Stimulated activated CD8-positive, alpha-beta memory T cell treated with anti-CD3 and anti-CD28 coated beads, Interleukin-7, amount 100 ng/mL, for 24 hours (primary cell): ENCODE measurements at places on chromosomes 1 and 21.

- DNase-seq, result no peak
Measured at GRCh38 chr1:208988811-208989222, 594.7 kb upstream of the CAMK1G start.

- DNase-seq, result no peak
Measured at GRCh38 chr1:117017648-117018047, 16.1 kb downstream of the CD101 start.

- no peak for DNase-seq
Measured at GRCh38 chr1:28118640-28119307, 30.4 kb upstream of the EYA3 start.

DNA sequence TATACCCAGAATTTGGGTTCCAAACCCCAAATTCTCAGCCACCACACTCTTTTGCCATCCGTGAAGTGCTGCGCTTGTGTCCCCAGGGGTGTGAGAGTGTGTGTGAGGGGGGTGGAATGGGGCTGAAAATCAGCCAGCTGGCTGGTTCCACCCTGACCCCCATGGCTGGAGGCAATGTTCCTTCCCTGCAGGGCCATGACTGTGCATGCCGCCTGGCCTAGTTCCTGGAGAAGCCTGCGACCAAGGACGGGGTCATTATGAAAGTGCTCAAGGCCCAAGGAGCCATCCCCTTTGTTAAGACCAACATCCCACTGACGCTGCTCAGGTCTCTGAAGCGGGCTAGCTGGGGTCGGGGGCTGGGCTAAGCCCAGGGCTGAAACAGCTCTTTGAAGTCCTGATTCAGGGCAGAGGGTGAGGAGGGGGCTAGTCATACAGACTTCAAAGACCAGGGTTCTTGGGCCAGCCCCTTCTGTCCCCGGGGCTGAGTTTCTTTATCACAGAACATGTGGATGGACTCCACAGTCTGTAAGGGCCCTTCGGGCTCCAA is 38.7 kb downstream of the FAAH start:
- DNase-seq, result no peak

DNA sequence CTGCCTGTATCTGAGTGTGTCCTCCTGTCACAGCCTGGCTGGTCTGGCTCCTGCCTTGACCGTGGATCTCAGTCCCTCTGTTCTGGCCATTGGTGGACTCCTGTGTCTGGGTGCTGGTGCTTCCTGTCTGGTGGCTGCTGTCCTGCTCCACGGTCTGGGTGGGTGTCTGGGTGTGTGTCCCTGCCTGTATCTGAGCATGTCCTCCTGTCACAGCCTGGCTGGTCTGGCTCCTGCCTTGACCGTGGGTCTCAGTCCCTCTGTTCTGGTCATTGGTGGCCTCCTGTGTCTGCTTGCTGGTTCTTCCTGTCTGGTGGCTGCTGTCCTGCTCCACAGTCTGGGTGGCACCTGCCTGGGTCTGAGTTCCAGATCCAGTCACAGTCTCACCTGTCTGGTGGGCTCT is 4.0 kb downstream of the CRNN start:
- no peak for DNase-seq

- DNase-seq, result no peak
Measured at GRCh38 chr1:59752556-59753414, 62.0 kb upstream of the HOOK1 start.

DNA sequence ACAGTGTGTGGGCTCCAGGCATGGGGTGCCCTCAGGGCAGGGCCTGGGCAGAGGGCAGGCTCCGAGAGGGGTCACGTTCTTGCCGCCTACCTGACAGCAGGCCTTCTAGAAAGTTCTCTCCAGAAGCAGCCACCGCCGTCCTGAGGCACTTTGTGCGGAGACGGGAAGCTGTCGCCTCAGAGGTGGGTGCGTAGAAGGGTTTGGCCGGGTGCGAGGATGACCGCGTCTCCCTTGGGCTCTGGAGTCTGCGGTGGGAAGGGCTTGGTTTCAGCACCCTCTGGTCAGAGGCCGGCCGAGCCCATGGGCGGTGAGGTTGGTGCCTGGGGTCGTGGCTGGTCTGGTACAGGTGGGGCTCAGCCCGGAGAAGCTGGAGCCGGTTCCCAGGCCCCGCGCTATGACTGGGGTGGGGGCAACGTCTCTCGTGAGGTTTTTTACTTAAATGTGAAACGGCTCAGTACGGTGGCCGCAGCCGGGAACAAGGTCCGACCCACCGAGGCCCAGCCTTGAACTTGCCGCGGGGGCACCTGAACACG is 10.1 kb upstream of the TTLL10 start:
- DNase-seq, result no peak

- DNase-seq, result no peak
Measured at GRCh38 chr21:45304476-45304830, 16.8 kb upstream of the POFUT2 start.

DNA sequence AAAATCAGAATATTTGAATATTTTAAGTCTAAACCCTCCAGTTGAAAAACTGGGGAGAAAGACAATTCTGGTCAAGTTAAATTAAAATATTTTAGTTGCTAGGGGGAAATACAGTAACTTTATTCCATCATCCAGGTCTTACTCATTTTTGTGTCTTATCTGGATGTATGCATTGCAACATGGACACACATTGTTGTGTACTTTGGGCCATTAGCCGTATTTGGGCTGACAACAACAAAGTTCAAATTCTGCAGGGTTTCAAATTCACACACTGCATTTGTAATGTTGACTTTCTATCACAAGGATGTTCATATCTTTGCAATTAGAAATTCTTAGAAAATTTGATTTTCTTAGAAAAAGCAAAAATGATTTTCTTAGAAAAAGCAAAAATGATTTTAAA is 249.3 kb downstream of the BACH1 start:
- no peak for DNase-seq
